CD4-positive, alpha-beta T cell (primary cell): ENCODE measurements at places on chromosomes 2 and 18.
A peak's percentile ranks its signal among the peaks of the same experiment; 100 is the strongest.

GRCh38 chr2:215983581-215984351 lies 29.6 kb downstream of the MREG start:
- DNase-seq, result no peak

- DNase-seq, result no peak
These were observed 384.7 kb upstream of the RAB12 start for GRCh38 chr18:8224576-8224975.

DNA sequence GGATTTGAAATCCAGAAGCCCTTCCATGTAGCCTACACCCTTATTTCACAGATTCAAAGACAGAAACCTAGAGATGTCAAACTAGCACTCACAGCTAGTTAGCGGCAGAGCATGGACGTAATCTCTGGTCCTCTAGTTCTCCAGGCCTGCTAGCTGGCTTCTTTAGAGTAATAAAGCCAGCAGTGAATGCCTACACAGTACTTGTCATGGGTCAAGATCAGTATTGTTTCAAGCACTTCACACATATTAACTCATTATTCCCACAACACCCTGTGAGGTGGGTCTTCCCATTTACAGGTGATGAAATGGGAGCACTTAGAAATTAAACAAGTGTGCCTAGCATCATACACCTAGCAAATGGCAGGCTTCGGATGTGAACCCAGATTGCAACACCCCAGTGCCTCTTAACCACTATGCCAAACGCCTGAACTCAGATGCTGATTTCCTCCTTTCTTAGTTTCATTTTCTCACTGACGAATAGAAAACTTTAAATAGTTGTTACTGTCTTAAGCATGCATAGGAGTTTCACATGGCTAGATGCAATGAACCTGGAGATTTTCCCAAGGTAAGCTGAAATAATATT lies 14.5 kb upstream of the ZBTB14 start:
- DNase-seq, result peak; percentile 43

GRCh38 chr18:24366328-24366727 lies 31.3 kb downstream of the OSBPL1A start:
- no peak for DNase-seq
